ENCODE measurements at places on chromosomes 1 and 21.

GRCh38 chr1:56174176-56174885 is 405.0 kb downstream of the PLPP3 start:
- no peak for DNase-seq

DNA sequence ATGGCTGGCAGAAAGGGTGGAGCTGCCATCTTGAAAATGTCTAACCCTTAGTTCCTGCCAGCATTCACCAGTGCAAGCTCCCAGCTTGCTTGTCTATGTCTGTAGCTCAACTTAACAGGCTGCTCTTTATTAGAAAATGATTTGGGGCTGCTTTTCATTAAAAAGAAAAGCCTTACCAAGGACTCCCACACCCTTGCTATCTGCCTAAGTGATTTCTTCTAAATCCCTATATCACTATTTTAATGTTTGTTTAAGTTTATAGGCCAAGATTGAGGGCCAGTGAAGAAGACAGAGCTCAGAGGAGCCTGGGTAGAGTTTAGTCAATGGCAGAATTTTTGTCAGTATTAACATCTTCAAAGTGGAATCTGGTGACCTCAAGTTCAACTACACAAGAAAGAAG is 336.8 kb upstream of the CHRM3 start:
- no peak for DNase-seq

DNA sequence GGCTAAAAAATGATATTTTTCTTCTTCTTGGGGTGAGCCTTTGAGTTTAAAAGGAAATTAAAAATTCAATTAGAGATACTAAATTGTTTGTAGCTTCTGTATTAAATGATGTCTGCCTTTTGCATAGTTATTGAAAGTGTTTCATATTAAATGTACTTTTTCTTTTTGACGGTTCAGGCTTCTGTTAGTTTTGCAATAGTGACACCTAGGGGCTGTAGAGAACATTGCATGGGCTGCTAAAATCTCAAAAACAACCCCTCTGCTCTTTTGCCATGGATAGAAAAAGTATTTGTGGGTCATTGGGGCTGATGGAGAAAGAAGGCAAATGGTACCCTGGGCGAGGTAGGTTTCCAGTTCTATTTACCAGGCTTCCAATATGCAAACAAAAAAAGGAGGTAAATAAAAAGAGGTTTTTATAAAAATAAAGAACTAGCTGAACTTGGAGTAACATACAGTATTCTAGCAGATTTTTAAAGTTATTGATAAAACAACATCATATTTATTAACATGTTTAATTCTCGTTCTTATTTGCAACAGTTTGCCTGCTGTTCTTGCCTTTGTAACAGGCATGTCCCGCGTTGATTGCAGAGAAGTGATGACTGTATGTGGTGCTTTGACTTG is 115.4 kb upstream of the HOOK1 start:
- DNase-seq, result peak; percentile 53

DNA sequence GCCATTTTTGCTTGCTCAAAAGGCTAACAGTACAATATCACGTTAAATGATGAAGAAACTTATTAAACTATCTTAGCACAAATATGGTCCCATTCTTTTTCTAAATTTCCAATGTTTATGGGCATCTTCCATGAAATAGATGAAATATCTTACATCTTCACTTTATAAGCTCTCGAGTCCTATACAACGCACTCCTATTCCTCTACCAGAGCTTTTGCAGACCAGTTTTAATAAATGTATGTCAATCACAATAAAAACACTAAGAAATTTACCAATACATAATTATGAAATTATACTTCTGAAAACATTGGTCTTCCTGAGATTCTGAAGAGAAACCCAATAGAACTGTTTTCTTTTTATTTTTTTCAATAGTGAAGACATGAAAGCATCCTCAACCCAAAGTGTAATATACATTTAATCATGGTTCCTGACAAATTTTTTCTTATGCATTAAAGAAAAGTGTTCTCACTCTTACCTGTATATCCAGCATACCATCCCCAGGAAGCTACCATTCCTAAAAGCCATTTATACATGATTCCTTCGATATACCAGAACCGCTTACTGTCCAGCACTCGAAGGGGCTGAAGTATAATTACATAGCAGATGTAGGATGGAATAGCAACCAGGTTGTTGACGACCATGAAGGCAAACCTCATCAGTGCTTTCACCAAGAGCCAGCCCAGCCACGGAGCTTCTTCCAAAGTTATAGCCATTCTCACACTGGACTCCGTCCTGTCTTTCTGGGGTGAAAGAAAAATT is 1.8 kb downstream of the LPGAT1 start:
- no peak for DNase-seq

- no peak for DNase-seq
Measured at GRCh38 chr1:17618558-17619247, 79.2 kb downstream of the ARHGEF10L start.

DNA sequence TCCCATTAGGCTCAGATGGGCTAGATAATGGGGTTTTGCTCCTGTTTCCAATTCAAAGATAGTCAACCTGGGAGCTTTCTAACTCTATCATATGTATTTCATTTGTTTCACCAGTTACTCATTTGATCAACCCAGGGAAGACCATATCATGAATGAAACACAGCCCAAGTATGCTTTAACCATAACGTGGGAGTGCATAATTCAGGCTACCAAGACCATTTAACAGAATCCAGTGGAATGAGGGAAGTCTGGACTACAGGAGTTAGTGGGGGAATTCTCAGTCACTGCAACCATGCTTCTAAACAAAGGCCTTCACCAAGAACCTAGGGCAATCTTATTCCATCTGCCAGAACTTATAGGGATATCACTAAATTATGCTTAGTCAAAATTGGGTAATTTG is 15.0 kb upstream of the SLC16A1 start:
- peak; percentile 17 for DNase-seq

DNA sequence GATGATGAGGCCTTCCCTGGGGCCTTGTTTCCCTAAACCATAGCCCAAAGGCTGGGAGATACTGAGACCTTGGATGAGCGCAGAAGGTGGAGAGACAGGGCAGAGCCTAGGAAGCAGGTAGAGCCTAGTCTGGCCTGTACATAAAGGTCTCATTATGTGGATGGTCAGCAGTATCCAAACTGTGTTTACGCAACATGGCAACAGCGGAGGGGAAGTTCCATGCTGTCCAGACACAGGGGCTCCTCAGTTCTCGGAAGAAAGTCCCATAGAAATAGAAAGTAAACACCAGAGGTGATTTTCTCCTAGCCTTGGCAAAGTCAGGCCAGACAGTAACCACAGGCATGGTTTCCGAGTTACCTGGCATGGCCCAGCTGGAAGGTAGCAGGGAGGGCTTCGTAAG is 42.1 kb upstream of the MPZL1 start:
- DNase-seq, result no peak

DNA sequence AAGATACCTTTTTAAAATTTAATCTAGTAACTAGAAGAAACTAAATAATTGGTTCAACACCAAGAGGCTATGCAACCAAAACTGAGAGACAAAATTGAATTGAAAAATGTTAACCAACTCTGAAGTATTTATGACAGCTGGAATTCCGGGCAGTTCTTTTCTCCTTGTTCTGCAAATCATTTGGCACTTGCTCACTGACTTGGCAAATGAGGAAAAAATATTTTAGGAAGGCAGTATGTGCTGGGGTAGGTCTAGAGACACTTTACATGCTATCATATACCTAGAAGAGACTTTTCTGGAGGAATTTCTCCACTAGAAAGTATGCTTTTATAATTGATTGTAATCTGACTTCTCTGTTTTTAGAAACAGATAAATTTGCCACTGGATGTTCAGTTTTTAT is 22.1 kb upstream of the SH3D21 start:
- no peak for DNase-seq

Data from EL (cell line).